Fibroblast of lung (primary cell): ENCODE measurements at places on chromosomes 16 and 17.

GRCh38 chr17:82878527-82878926 lies 38.7 kb upstream of the ZNF750 start:
- DNase-seq: no peak

- DNase-seq: no peak
These were observed 95.6 kb downstream of the SALL1 start for GRCh38 chr16:51055434-51055833.

DNA sequence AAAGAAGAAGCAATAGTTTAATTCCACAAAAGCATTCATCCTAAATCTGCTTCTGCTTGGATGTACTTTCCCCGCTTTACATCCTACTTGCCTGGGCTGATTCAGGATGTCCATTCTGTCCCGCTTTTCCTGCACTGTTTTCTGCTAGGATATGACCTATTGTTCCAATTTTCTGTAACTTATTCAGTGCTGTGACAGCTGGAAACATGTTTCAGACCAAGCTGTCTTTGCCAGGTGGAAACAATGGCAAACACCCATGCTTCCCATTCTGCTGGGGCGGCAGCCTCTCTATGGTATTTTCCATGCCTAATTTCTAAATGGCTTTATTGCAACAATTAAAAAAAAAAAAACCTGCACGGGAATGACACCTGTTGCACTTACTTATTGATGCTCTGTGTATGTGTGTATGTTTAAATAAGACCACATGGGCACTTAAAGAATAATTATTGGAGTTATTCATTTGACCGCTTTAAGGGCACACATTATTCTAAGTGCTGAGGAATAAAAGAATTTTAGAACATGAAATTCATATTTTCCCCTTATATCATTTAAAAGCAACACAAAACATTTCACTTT lies 21.0 kb downstream of the COQ7 start:
- DNase-seq: no peak

GRCh38 chr17:79412110-79412509 lies 198.7 kb downstream of the RBFOX3 start:
- DNase-seq: no peak

DNA sequence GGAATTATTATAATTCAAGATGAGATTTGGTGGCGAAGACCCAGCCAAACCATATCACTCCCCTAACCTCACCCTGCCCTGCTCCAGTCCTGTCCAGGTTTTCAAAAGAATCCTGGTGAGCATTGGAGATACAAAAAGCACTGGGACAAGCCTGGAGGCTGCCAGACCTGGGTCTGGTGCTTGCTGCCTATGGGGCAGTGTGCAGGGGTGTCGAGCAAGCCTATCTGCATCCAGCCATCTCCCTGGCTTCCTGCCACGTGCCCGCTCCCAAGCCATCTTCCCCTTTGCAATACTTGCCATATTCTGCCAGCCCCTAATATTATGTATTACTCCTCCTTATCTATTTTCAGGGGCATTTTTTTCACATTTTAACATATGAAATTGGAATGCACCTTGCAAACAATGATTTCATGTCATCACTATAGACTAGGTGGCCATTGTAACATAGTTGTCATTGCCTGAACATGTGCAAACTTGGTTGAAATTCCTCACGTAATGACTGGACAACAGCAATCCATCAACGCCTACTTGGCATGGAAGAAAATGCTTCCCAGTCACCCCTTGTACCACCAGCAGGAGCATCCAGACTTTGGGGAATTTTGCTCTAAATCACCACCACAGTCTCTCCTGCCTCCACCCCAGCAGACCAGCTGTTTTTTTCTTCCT lies 8.1 kb upstream of the KDM8 start:
- no peak for DNase-seq
